ENCODE measurements at places on chromosomes 12 and 14. TPM values are rescaled to one million over a fixed set of nuclear protein-coding genes. Genes with fewer than 3 reads are reported as not detected.

GRCh38 chr14:63361790-63362189 is 43.1 kb upstream of the GPHB5 start:
- no peaks in the 10 kb centered on the region for H3K4me1 ChIP-seq
- no peaks in the 10 kb centered on the region for H3K36me3 ChIP-seq
- H3K4me3 ChIP-seq = no peak overlapping the region

DNA sequence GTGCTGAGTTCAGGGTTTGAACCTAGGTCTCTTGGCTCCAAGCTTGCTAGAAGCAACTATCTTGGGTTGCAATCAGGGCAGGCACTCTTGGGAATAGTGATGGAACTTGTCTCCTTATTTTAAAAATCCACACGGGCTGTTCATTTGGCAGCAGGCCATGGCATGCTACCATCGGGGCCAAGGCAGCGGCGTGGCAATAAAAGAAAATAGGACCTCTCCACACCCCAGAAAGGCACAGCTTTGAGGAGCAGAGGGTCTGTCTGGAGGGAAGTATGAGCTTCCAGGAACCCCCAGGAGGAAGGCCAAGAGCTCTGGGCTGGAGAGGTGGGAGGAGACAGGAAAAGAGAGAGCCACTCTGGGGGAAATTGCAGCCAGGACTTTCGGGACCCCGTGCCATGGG is 15.3 kb downstream of the RPS6KL1 start:
- peaks cover 3% of the 10 kb centered on the region for H3K4me1 ChIP-seq
- no peak for DNase-seq
- no peak overlapping the region for H3K4me3 ChIP-seq
- H3K27ac ChIP-seq = no peak overlapping the region

GRCh38 chr12:116977465-116978380 is 67.0 kb downstream of the FBXW8 start:
- DNase-seq = no peak
- H3K27ac ChIP-seq = no peak overlapping the region
- peaks cover 2% of the 10 kb centered on the region for H3K36me3 ChIP-seq
- no peak overlapping the region for H3K4me3 ChIP-seq
- H3K27me3 ChIP-seq = no peaks in the 10 kb centered on the region

Gene HRK
- 0.25 TPM for total RNA-seq

- no peak for DNase-seq
- H3K36me3 ChIP-seq = no peaks in the 10 kb centered on the region
- no peaks in the 10 kb centered on the region for H3K27me3 ChIP-seq
- H3K4me3 ChIP-seq = no peak overlapping the region
- H3K27ac ChIP-seq = no peak overlapping the region
Observed at GRCh38 chr12:103334466-103334865, 161.3 kb downstream of the C12orf42 start.

Gene NANOG
- total RNA-seq = not detected

Gene NAB2
- total RNA-seq = 7.5 TPM

- H3K27me3 ChIP-seq = no peaks in the 10 kb centered on the region
- H3K4me3 ChIP-seq = no peak overlapping the region
- no peaks in the 10 kb centered on the region for H3K4me1 ChIP-seq
- H3K36me3 ChIP-seq = no peaks in the 10 kb centered on the region
Observed at GRCh38 chr14:55568618-55569017, 11.4 kb upstream of the KTN1 start.

- H3K36me3 ChIP-seq = peaks cover 34% of the 10 kb centered on the region
- no peak overlapping the region for H3K4me3 ChIP-seq
- H3K27me3 ChIP-seq = no peaks in the 10 kb centered on the region
- no peak for DNase-seq
- H3K4me1 ChIP-seq = no peaks in the 10 kb centered on the region
Observed at GRCh38 chr14:69423279-69423678, 24.8 kb downstream of the SLC39A9 start.

Gene SLC6A13
- 0.49 TPM for total RNA-seq

Gene CCDC197
- total RNA-seq = not detected

GRCh38 chr12:92012691-92013090 is 133.0 kb downstream of the BTG1 start:
- H3K4me1 ChIP-seq = peaks cover 19% of the 10 kb centered on the region
- H3K27me3 ChIP-seq = no peaks in the 10 kb centered on the region
- H3K4me3 ChIP-seq = no peak overlapping the region
- no peak overlapping the region for H3K27ac ChIP-seq

- no peak for DNase-seq
- H3K27ac ChIP-seq = no peak overlapping the region
- no peaks in the 10 kb centered on the region for H3K36me3 ChIP-seq
- H3K27me3 ChIP-seq = peaks cover 31% of the 10 kb centered on the region
- H3K4me1 ChIP-seq = peaks cover 37% of the 10 kb centered on the region
Observed at GRCh38 chr14:24366413-24366720, 1.6 kb upstream of the NFATC4 start.

DNA sequence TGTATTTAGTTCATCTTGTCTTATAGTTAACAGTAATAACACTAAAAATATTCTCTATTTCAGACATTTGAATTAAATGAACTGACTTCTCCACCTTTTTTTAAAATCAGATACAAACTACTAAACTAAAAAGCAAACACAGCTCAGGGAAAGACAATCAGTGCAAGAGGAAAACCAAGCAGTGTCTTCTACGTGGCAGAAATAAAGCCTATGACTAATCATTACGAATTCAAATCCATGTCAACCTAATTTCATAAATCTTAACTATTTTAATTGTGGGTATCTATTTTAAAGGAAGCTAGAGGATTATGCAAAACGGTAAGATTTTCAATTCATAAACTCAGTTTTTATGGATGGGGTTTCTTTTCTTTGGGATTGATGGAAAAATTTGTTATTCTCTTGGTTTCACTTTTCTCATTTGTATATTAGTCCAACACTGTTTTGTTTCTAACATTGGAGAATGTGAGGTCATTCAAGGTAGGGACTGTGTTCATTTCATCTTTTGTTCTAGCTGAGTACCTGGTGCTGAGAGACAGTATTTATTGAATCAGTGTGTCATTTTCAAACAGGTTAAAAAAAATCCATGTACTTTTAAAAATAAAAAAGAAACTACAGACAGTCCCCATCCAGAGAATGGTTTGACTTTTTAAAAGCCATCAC is 12.8 kb upstream of the PALS1 start:
- H3K36me3 ChIP-seq = no peaks in the 10 kb centered on the region
- H3K27me3 ChIP-seq = peaks cover under 1% of the 10 kb centered on the region
- no peak for DNase-seq
- H3K4me1 ChIP-seq = no peaks in the 10 kb centered on the region
